ENCODE measurements at places on chromosomes 4 and X.

GRCh38 chr4:159600061-159600460 lies 497.2 kb downstream of the RAPGEF2 start:
- no peak for DNase-seq

- no peak for DNase-seq
These were observed 30.8 kb downstream of the ASB5 start for GRCh38 chr4:176238157-176238610.

DNA sequence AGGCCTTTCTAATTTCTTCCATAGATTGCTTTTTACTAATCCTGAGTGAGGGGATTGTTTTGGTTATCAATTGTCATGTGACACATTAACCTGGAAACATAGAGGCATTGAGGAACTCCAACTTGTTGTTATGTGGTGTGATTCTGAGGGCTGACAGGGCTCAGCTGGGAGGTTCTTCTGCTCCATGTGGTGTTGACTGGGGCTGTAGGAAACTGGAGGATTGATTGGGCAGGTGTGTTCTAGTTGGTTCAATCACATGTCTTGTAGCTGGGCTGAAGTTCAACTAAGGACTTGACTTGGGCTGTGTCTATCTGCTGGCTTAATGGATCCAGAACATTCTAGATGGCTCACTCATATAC lies 10.8 kb upstream of the CRLF2 start:
- no peak for DNase-seq

GRCh38 chrX:86023811-86024210 lies 23.5 kb downstream of the CHM start:
- no peak for DNase-seq

GRCh38 chr4:147535124-147535523 lies 54.2 kb downstream of the EDNRA start:
- DNase-seq, result no peak

- DNase-seq, result no peak
These were observed 344.1 kb upstream of the GATB start for GRCh38 chr4:152104901-152105357.

DNA sequence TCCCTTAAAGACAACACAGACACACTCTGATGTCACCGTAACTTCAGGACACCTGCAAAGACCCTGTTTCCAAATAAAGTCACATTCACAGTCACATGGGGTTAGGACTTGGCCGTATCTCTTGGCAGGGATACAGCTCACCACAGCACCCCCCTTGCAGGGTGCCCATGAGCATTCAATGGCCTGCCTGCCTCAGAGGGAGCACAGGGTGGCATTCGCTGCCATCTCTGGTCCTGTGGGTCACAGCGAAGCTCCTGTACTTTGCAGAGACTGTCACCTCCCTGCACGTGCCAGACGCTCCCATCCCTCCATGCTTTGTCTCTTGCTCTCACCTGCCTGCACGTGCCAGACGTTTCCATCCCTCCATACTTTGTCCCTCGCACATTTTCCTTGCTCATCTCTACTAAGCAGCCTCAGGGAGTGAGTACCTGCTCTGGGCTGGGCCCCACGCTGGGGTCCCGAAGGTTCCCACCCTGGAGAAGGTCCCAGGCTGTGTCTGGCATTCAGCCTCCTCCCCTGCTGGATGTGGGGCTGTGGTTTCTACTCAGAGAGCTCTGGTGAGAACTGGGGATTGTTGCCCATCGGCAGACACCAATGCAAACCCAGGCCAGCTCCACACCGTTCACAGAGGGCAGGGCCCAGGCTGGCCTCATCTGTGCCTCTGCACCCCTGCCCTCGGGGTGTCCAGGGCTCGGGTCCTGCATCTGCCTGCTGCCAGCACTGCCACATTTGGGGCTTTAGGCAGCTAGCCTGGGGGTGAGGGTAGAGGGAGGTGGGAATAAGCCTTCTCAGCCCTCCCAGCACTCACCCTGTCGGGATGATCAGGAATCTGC lies 15.8 kb downstream of the HTRA3 start:
- DNase-seq, result no peak

DNA sequence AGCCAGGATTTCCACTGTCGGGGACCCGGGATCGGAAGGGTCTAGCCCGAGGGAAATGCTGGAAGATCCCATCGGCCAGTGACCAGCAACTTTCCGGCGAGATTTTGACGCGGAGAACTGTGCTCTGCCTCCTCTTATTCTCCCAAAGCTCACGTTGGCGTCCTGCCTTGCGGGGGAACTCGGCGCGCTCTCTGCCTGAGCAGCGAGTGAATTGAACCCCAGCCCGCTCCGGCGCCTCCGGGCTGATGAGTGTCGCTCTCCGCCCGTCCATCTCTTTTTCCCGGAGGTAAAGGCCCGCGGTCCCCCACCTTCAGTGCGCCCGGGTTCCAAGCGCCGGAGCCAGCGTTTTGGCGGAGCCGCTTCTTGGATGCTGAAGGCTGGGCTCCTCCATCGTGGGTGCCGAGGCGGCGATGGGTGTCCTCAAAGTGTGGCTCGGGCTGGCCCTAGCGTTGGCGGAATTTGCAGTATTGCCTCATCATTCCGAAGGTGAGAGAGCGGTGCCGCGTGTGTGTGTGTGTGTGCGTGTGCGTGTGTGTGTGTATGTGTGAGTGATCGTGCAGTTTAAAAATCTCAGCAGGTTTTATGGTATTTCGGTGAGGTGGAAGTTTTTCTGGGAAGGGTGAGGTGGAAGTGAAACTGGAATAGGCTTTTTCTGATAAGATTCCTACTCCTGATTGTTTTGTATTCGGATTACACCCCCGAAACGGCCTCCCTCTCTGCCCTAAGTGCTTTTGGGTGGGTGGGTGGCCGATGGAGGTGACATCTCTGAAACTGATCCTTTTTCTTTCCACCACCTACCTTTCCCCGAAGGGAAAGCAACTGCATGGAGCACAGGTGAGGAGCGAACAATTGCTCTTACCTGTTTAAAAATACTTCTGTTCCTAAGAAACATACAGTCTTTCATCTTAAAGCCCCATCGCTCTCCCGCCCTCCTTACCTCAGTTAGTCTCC lies 752 bp downstream of the FRAS1 start:
- DNase-seq, result no peak

- DNase-seq, result no peak
These were observed 238.6 kb downstream of the TRIML1 start for GRCh38 chr4:188377816-188378215.

DNA sequence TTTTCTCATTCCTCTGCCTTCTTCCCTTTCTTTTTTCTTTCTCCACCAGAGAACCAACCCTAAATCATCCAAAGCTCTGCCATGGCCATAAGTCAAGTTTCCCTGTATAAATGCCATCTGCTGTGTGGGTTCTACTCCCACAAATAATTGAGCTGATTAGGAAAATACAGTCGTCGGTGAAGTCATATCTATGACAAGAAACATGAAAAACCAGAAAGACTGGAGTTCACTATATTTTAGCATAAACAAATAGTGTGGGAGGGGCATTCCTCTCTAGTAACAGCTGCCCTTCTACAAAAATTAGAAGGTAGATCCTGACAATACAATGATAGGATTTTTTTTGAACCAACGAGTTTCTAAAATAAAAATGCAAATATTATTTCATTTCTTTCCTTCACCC lies 48.8 kb downstream of the SPOCK3 start:
- no peak for DNase-seq

DNA sequence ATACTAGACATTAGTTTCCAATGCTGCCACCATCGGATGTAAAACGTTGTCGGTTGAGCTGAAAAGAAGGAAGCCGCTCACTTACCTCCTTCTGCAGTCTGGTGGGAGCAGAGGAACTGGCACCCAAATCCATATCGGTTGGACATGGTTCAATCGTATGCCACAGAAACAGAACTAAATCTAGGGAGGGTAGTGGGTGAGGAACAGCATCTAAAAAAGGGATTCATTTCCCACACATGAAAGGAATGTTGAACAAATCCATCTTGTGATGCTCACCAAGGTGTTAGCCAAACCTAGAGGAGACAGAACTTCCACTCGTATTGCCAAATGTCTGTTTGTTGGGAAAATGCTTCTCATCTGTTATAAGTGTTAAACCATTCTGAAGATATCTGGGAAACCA lies 532.7 kb downstream of the NLGN4X start:
- DNase-seq, result no peak

GRCh38 chr4:126268106-126268505 lies 953.4 kb downstream of the FAT4 start:
- no peak for DNase-seq

- DNase-seq, result no peak
These were observed 5.1 kb upstream of the CENPC start for GRCh38 chr4:67550451-67550850.

DNA sequence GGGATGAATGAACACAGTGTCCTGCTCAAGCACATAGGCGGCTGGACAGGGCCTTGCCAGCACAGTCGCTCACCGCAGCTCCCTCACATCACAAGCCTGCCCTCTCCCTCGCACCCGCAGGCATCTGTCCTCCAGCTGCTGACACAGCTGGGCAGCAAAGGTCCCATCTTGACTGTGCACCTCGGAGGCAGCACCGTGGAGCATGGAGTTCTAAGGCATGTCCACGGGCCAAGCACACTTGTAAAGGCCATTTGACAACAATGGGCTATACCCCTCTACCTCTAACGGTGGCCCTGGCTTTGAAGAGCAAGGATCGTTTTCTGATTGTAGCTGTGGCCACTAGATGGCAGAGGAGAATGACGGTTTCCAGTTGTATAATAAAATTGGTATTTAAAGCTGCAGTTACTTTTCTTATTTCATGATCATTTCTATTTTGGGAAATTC lies 53.8 kb downstream of the APLN start:
- DNase-seq, result no peak

DNA sequence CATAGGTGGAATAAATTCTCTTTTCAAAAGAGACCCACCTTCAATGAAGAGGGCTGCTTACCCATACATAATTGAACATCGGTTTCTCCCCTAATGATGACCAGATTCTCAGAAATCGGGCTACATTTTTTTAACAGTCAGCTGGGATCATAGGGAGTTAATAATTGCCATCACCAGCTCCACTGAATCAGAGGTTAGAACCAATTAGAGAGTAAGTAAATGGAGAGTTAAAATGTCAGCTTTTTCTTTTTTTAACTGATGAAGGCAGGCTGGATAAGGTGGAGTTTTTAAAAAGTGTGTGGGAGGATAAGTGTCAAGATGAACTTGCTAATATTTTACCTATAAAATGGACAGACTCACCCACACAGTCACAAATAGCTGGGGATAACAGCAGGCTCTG lies 584.5 kb upstream of the NR3C2 start:
- no peak for DNase-seq

DNA sequence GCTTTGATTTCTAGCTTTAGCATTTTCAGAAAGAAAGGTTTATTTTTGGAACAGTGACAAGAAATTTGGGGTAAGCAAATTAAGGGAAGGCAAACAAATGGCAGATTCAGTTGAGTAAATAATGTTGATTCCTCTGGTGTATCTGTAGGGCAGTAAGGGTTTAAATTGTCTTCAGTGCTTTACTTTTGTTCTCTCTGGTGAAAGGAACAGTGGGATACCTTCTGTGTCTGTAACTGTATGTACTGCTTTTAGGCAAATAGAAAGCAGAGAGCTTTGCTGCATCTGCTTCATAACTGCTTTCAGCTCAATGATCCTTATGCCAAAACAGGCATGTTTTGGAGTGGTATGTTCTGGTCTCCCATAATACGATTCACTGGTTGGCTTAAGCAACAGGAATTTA lies 932.1 kb upstream of the SLIT2 start:
- DNase-seq, result no peak

DNA sequence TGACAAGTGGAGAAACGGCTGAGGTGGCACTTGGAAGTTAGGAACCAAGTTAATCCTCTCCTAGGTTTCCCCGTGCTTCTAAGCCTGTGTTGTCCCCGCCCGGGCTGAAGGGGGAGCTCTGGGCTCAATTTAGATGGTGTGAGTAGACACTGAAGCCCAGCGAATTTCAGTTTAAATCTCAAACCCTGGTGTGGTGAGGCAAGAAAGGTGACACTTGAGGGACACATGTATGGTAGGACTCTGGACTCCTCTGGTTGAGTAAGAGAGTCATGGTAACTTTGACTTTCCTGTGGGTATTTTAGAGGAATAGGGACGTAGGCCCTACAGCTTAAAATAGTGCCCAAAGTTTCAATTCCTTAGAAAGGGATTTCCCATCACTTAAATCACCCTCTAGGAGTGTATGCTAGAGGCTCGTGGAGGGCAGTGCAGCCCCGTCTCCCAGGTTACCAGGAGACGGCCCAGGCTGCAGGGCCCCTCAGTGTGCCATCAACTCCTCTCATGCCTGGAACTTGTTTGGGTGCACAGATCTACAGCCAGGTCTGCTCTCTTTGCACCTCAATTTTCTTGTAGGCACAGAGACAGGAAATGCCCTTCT lies 24.0 kb downstream of the HAND2 start:
- DNase-seq, result no peak

DNA sequence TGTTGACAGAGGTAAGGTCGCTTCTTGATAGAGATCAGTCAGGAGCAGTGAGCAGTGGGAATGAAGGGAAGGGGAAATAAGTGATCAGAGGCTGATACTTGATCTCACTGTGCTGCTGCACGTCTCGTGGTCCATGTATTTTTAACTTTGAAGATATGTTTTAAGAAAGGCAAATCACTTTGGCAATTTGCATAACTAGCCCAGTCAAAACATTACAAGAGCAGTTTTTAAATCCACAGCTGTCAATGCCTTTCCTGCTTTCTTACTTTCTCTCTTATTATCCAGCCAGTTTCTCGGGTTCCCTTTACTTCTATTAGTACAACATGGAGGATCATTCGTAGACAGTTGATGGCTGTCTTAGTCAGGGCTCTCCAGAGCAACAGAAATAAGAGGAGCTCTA lies 472.8 kb downstream of the TMA16 start:
- DNase-seq, result no peak

DNA sequence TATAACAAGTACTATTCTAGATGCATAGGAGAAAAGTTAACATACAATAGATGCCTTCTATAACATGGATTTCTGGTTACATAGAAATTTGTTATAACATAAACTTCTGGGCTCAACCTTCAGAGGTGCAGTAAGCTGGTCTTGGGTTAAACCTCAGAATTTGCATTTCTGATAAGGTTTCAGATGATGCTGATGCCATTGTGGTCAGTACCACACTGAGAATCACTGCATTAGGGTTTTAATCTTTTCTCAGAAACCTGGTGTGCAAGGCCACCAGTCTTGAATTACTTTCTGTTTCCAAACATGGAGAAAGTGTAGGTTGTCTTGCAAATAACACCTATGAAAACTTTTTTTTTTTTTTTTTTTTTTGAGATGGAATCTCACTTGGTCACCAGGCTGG lies 146.2 kb downstream of the SPOCK3 start:
- DNase-seq, result no peak

- DNase-seq, result no peak
These were observed 12.0 kb upstream of the SLC2A9 start for GRCh38 chr4:10033191-10033881.

DNA sequence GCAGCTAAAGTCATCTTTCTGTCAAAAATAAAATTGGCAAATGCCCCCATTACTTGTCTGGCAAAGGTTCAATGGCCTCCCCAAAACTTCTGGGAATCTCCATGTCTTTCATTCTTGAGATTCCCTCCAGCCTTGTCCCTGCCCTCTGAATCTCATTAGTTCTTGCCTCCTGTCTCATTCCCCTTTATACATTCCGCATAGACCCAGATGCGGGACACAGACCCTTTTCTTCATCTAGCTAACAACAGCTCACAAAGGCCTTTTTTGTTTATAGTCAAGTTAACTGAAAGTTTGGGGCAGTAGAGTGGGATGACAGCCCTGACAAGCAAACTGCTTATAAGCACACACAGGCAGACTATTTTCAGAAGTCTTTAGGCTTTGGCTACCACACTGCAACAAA lies 306.1 kb upstream of the FAM241A start:
- no peak for DNase-seq

- DNase-seq, result no peak
These were observed 740.6 kb upstream of the FAM241A start for GRCh38 chr4:111404673-111405072.

- DNase-seq, result no peak
These were observed 280.5 kb upstream of the EDA2R start for GRCh38 chrX:66919280-66919832.

- no peak for DNase-seq
These were observed 208.2 kb downstream of the TMA16 start for GRCh38 chr4:163702736-163703135.
